ENCODE measurements at places on chromosomes 4 and X.

DNA sequence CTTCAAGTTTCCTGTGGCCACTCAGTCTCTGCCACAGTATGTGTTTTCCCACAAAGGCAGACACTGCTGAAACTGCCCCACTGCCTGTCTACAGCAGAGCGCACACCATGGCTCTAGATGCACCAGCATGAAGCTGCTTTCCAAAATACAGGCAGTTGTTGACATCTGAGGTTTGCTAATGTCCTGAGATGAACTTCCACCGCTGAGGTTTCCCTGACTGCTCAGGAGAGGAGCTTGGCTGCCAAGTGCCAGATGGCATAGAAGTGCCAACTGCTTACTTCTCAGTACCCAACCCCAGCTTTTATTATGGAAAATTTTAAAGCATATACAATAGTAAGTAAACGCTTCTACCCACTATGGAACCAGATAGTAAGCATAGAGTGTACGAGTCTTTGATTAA lies 61.0 kb upstream of the EXOC1L start:
- peak; percentile 25 for DNase-seq

DNA sequence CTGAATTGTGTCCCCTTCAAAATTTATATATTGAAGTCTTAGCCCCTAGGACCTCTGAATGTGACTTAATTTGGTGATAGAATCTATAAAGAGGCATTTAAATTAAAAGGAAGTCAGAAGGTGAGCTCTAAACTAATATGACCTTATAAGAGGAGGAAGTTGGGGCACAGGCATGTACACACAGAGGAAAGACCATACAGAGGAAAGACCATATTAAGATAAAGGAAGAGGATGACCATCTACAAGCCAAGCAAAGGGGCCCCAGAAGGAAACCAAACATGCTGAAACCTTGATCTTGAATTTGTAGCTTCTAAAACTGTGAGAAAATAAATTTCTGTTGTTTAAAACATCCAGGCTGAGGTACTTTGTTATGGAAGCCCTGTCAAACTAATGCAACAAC lies 26.9 kb upstream of the CYBB start:
- DNase-seq = no peak

DNA sequence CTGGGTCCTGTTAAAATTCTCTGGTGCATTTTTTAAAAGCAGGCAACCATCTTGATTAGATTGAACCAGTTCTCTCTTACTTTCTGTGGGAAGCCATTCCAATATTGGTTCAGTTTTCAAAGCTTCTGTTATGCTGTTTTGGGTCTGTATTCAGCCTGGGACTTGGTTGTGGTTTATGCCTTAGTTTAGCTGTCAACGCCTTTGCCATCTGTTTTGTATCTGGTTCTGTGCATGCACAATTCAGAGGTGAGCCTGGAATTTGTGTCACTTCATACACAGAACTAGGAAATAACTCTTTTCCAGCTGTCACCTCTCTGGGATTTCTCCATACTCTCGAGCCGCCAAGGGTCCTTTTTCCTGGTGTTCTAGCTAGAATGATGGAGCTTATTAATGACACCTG lies 46.2 kb downstream of the STAP1 start:
- no peak for DNase-seq

DNA sequence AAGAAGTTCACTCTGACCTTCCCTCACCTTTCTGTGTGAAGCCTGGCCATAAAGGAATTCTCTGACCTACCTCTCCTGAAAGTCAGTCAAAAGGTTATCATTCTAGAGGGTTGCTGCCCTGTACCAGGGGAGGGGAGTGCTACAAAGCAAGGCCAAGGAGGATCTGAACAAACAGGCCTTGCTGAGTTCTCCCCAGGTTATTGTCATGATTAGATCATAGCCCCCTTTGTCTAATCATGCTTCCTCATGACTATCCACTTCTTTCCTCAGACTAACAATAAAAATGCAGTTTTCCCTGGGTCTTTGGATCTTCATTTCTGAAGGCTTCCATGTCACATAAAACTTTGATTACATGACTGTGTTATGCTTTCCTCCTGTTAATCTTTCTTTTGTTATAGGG lies 472.0 kb downstream of the IQCM start:
- DNase-seq = no peak

DNA sequence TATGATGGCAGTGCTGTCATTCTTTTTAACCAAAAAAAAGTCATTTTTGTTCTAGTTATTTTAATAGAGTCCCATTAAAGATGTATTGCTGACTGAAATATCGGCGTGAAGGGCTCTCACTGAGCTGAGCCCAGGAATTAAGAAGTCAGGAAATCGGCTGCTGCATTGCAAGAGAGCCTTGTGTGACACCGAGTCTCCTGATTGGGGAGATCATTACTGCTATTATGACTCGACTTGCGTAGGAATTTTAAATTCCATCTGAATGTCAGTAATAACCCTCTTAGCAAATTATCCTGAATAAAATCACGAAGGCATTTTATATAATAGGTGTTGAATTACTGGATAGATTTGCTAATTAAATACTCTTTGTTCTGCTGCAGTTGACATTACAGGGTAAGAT lies 111.5 kb downstream of the POLA1 start:
- no peak for DNase-seq

DNA sequence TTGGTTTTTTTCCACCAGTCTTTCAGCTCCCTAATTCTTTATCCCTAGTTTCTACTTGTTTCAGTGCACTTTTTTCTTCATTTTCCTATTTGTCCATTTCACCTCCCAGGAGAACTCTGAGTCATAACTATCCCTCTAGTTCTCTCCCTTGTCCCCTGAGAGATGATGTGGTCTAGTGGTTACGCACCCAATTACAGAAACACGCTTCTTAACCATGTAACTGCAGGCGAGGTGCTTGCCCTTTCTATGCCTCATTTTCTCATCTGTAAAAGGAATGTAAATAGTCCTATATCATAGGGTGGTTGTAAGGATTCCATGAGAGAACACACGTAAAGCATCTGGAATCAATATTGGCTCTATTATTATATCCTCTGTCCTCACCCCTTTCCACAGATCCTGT lies 8.8 kb upstream of the GRPR start:
- no peak for DNase-seq

- DNase-seq = no peak
Measured at GRCh38 chr4:17823871-17824669, 13.3 kb downstream of the NCAPG start.

GRCh38 chr4:174522183-174523024 lies at the start of gene HPGD:
Gene HPGD (minus strand): TSS chr4:174522488. CDS start chr4:174522451, 37 bp downstream.
- peak; percentile 70 for DNase-seq

DNA sequence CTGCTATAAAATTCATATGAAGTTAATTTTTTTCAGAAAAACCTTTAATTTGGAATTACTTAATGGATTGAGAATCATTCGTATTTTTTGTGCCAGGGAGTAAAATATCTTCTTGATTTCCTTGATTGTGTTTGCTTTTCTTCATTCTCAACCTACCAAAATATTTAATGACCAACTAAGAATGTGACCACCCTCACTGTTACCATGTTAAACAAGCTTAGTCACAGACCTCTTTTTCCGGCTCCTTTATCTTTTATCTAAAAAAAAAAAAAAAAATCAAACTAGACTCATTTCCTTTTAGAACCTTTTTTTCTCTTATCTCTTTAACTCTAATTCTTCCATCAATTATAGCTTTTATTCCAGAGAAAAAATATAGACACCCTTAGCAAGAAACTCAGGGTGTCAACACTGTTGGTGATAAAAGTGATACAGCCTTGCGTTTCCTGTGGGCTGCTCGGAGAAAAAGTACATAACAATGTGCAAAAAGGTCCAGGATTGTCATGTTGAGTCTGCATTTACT lies 20.6 kb upstream of the HPGDS start:
- no peak for DNase-seq

DNA sequence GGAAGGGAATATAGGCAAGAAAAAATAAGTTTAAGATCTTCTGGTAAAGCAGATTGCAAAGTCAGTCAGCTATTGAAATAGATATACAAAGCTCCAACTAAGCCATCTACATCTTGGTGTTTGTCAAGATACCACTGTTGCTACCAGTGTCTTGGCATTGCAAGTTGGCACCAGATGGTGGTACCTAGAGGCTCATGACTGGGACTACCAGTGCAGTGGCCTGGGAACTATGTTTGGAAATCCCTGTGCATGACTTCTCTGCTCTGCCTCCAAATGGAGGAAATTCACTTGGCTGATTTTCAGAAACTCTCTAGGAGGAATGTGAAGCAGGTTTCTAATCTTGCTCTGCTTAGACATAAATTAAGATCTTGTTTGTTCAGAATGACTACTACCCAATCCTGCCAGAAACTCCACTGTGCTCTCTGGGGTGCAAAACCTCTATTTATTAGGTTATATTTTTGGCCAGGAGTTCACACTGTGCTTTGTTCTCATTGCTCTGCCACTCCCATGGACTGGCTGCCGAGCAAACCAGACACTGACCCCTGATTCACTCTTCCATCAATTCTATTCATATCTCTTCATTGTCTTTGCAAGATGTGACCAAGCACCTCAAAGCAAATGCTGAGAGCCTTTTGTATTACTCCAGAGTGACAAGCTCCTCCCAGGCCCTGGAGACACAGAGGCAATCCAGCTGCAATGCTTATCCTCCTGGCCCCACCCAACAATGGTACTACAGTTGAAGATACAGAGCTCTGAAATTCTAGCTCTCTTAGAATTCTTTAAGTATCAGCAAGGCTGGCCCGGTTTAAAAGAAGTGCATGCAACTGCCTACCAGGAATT lies 272.3 kb upstream of the FGF16 start:
- DNase-seq = no peak

- DNase-seq = no peak
Measured at GRCh38 chr4:173500841-173501591, 29.0 kb downstream of the HAND2 start.

- peak; percentile 95 for DNase-seq
Measured at GRCh38 chr4:26330186-26330787, 9.5 kb downstream of the RBPJ start.

DNA sequence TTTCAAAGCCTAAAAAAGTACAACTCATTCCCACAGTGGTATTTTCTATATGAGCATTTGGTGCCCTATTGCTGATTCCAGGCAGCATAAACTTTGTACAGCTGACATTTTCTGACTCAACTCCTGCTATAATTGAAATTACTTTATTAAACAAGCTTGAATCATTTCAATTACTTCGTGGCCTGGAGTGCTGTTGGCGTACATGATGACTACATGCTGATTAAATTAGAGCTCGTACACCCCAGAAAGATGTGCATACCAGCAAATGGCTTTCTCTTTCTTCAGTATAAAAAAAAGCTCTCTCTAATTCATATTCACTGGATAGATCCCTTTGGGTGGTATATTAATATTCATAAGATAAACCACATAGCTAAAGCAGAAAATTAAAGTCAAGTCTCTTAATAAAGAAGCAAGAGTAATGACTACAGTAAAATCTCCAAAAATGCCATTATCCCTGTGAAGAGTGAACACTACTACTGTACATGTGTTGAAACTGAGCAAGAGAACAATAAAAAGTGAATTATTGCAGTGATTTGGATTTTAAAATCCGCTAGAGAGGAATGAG lies 245.0 kb upstream of the IGFBP7 start:
- DNase-seq = no peak

DNA sequence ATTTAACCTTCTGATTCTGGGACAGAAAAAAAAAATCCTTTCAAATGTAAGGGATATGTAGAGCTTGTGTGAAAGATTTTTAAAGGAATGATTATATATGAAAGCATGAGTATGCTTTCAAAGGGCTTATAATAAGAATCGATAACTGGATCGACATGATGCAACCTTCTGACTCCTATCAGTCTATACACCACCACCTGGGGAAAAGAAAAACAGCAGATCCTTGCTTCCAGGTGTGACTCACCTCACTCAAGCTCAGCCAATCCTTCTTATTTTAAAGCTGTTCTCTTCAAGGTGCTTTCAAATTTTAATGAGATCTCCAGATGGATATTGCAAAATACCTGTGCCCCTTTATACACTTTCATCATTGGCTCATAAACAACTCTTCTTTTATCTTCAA lies 102.1 kb upstream of the EDNRA start:
- peak; percentile 69 for DNase-seq

DNA sequence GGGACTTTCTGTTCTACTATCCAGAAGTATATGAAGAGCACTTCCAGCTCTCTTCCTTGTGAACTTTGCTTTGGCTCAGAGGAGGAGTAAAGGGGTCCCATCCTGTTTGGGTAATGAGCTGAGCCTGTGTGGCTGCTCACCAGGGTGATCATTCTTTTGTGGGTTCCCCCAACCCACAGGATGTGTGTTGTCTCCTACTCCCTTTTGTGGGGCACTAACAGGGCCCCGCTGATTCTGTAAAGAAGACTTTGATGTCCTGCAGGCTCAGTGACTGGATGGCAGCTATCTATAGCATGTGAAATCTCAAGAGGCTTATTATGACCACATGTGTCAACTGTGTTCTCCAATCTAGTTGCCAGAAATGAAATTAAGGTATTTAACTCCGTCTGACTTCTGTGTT lies 40.8 kb downstream of the ZNF518B start:
- DNase-seq = no peak
